Non-pigmented ciliary epithelial cell (primary cell): ENCODE measurements at places on chromosomes 3 and 15.

- no peak for DNase-seq
Measured at GRCh38 chr15:77858792-77859490, 218.6 kb downstream of the TBC1D2B start.

DNA sequence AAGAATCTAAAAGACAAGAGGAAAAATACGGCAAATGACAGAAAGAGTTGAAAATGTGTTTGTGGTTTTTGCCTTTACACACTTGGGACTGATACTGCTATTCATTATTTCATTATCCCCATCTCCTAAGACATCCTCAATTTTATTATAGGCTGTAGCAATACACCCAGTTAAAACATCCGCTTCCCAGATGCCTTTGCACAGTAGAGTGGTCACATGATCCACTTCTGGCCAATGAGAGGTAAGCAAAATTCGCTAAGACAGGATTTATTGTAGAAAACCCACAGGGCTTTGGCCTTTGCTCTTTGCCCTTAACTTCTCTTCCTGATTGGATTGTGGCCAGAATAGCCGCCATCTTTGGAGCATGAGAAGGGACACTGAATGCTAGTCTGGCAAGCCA lies 53.2 kb upstream of the BOC start:
- DNase-seq, result no peak

GRCh38 chr3:66585520-66586095 lies 84.8 kb upstream of the LRIG1 start:
- no peak for DNase-seq

DNA sequence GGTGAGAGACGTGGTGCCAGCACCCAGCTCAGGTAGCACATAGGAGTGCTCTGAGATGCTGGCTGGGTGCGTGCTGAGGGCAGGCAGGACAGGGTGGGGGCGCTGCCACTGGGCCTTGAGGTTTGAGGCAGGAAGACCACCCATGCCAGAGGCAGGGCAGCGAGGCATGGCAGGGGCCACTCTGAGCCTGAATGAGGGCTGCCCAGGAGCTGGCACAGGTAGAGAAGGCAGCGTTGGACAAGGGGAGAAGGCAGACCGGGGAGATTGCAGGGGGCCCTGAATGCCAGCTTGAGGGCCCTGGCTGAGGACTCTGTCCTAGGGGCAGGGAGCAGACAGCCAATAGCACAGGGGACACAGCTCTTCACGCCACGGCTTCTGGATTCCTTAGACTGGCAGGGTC lies 50.2 kb downstream of the ADAMTS7 start:
- no peak for DNase-seq

- DNase-seq, result no peak
Measured at GRCh38 chr15:67899596-67900283, 59.9 kb upstream of the RNU6-1 start.

GRCh38 chr3:71395927-71396695 lies 187.4 kb downstream of the FOXP1 start:
- DNase-seq, result no peak

DNA sequence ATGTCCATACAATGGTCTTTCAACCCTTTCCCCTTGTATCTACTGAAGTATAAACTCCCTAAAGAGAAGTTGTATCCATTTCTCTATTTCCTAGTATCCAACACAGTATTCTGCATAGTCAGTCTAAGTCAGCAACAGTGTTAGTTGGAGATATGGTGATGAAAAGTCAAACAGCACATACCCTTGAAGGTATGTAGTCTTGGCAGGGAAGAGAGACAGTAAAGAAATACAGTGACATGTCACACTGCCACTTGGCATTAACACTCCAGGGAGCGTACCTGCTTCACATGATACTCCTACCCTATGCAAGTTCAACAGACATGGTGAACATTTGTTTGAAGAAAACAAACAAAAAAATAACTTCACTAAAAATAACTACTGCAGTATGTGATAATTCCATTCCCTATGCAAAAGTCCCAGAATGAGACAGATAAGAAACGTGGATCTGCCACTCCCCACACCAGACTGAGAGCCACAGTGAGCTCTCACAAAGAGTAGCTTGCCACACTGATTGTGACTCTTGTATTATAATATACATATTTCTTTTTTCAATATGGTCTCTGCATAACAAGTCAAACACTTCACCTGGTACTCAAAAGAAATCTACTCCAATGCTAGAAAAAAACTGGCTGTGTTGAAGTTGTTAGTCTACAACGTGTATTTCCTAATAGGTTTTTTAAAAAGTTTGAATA lies 5.9 kb downstream of the PDCD10 start:
- no peak for DNase-seq

GRCh38 chr3:112127522-112128494 lies 5.2 kb downstream of the GCSAM start:
- no peak for DNase-seq

DNA sequence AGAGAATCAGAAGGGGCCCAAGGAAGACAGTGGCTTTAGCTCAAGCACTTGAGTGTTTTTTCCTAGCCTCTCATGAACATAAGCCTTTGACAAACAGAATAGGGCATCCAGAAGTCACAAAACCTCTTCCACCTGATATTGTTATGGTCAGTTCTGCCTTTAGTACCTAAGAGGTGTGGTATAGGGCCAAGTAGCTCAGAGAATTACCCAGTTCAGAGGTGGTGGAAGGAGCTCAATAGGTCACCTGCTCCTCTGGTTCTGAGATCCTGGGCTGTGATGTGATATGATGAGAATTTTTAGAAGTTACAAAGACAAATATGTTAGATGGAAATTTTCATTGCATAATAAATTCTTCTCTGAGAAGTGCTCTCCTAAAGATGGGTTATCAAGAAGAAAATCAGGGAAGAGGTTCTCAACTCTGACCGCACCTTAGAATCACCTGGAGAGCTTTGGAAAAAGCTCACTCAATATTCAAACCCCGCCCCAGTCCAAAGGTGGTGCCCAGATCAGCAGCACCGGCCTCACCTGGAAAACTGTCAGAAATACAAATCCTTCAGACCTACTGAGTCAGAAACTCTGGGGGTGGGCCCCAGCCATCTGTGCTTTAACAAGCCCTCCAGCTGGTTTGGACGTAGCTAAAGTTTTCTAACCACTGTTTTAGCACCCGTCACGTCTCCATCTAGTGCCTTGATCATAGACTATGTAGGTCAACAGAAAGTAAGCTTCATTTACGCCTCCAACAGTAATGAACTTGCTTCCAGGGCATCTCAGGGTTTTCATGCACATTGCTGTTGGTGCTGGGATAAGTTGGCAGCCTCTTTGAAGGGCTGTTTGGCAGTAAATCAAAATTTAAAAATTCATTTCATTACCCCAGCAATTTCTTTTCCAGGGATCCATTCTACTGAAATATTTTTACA lies 101.3 kb downstream of the MYH15 start:
- no peak for DNase-seq

DNA sequence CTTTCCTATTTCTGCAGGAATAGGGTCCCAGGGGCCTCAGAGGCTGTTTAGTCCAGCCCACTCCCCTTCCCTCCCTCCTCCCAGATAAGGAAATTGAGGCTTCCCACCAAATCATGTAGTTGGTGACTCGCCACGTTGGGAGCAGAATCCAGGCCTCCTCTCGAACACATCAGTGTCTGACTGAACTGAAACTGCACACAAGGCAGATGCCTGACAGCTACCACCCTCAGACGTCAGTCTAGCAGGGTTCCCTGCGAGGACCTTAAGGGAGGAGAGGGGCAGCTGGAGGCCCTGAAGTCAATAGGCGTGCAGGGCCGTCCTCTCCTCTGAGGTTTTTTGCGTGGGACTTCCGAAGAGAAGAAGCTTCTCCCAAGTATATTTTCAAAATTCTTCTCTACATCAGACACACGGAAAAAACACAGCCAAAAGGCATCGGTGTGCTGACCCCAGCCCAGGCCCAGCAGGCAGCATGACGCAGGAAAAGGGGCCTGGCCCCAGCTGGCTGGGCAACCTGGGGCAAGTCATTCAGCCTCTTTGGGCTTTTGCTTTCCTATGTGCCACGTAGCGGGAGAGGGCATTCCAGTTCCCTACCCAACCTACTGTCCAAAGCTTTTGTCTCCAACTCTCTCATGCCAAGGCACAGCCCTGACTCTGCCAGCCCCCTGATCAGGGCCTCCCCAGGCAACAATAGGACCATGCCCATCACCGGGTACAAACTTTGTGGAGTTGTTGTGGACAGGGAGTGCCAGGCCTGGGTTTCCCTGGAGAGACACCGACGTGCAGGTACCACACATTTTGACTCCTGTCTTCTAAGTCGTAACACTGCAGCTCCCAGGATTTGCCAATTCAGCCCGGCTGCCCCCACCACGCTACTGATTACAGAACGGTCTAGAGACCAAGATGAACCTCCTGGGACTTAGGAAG lies 283.1 kb downstream of the XXYLT1 start:
- DNase-seq, result no peak
